ENCODE measurements at places on chromosomes 4 and X.

- no peak for DNase-seq
Observed at GRCh38 chrX:12866451-12867377, at the start of gene TLR7. Gene TLR7, plus strand, starts transcription at chrX:12867072. Its CDS starts 507 bp downstream, at chrX:12867579.

DNA sequence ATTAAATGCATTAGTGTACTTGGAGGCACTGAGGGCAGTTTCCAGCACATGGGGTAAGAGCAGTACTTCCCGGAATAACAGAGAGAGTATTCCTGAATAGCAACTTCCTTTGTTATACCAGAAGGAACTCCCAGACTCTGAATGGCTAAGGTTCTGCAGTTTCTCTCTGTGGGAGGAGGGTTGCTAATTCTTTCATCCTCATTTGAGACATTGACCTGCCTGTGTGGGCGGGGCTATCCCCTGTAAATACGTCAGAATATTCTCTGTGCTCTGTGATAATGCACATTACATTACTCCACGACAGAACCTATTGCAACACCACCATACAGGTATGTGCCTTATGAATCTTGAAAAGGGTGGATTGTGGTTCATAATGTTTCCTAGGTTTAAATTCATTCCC lies 52.7 kb downstream of the SPINK2 start:
- no peak for DNase-seq

GRCh38 chr4:82429728-82430192 lies 502 bp downstream of the HNRNPDL start:
- DNase-seq, result peak; percentile 84

DNA sequence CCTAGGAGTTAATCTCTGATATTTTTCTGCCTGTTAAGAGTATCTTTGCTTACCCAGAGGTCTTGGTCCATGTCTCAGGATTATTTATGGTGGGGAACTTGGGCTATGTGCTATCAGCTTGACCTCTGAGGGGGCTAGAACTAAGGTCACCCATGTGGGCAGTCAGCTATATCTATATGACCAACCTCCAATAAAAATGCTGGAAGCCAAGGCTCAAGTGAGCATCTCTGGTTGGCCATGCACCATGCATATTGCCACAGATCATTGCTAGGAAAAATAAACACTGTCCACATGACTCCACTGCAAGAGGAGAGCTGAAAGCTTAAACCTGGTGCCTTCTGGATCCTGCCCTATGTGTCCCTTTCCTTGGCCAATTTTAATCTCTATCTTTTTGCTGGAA lies 196.5 kb upstream of the SLC7A11 start:
- DNase-seq, result no peak

DNA sequence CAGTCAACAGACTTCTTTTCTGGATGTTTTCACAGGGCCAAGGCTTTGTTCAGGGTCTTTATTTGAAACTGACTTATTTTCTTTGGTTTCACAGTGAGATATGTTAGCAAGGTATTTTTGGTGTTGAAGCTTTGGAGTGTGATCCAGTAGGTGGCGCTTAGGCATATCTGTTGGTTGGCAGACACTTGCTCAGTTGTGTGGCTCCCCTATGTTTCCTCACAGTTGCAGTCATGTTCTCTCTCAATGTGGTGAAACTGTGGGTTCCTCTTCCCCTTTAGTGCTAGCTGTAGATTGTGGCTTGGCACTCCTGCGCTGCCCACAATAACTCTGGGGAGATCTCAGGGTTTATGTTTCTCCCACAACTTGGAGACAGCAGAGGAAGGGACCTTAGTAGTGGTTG lies 460.8 kb downstream of the SLITRK2 start:
- no peak for DNase-seq

- DNase-seq, result no peak
Observed at GRCh38 chrX:35339796-35340195, 397.2 kb downstream of the FAM47B start.

DNA sequence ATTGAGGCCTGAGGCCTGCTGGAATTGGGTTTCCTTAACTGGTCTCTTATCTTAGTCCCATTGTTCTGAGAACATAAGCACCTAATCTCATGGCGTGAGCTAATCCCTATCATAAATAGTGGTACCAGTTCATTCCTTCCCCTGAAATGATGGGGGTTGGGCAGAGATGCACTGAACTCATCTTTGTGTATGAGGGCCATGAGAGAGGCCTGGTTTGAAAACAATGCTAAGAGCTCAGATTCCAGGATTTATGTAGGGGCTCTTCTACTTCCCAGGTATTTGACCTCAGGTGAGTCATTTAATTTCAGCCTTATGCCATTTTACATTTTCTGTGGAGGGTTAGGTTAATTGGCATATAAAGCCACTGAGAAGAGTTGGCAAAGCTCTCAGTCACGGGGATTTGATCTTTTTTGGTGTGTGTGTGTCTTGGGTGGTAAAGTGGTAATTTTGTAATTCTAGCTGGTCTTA lies 4.4 kb downstream of the RBM3 start:
- no peak for DNase-seq

DNA sequence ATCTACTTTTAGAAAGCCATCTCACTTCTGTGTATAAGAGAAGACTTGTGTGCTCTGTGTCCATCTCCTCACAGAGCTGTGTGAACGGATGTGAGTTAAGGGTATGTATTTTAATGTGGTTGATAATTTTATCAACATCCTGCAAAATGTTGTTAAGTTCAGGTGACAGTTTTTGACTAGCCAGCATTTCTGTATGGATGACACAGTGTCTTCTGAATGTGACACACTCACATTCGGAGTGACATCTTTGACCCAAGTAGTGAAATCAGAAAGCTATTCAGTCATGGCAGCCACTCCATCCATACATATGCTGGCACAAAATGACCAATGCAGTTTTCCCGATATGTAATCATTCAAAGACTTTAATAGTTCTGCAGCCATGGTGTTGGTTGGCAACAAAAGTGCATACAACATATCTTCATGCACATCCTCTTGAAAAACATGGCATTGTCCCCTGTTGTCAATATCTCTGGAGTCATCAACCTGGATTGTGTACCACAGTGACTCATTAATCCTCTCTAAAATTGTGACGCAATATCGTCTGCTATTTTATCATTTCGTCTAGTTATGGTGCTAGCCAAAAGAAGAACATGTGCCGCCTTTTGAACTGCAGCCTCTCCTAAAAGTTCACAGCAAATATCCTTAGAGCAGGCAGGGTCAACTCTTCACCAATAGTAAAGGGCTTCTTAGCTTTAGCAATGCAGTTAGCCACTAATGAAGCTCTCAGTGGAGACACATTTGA lies 6.8 kb upstream of the FGF2 start:
- DNase-seq, result no peak
